ENCODE measurements at places on chromosomes 6 and 20.

DNA sequence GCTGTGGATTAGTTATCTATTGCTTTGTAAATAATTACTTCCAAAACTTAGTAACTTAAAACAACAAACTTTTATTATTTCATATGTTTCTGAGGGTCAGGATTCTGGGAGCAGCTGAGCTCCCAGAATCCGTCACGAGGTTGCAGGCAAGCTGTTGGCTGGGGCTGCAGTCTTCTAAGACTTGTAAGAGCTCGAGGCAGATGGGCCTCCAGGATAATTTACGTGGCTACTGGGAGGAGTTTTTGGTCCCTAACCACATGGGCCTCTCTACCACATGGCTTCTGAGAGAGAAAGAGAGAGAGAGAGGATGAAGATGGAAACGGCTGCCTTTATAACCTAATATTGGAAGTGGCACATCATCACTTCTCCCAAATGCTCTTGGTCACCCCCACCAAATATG, 64.9 kb upstream of the SULF2 start:
- no peak for DNase-seq

GRCh38 chr20:32907886-32908285, 49.2 kb downstream of the EFCAB8 start:
- no peak for DNase-seq

DNA sequence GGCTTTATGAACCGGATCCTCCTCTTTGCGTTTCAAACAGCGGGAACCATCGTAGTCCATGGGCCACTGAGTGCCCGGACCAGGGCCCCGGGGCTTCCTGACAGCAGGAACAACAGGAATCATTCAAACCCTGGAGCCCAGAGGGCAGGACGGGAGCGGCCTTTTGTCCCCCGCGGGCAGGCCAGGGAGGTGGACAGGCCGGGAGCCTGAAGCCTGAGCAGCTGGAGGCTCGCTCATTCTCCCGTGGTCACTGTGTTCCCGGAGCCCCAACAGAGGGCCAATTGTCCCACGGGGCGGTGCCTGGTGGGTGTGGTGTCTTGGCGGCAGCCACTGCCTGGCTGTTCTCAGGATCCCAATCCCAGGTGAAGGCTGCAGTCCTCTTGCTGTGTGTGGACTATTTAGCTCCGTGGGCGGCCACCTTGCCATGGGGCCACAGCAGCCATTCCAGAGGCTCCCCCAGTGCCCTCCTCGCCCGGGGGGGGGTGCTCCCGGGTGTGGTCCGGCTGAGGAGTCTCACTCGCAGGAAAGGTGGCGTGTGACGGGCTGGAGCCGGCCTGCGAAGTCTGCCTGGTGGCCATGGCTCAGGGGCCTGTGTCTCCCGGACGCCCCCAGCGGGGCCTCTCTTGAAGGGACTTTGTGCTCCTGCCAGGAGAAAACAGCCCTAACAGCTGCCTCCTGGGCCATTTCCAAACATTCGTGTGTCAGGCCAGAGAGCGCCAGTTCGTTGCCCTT, 77.2 kb upstream of the BHLHE23 start:
- no peak for DNase-seq

GRCh38 chr6:87444362-87444761, 28.4 kb upstream of the SLC35A1 start:
- no peak for DNase-seq

DNA sequence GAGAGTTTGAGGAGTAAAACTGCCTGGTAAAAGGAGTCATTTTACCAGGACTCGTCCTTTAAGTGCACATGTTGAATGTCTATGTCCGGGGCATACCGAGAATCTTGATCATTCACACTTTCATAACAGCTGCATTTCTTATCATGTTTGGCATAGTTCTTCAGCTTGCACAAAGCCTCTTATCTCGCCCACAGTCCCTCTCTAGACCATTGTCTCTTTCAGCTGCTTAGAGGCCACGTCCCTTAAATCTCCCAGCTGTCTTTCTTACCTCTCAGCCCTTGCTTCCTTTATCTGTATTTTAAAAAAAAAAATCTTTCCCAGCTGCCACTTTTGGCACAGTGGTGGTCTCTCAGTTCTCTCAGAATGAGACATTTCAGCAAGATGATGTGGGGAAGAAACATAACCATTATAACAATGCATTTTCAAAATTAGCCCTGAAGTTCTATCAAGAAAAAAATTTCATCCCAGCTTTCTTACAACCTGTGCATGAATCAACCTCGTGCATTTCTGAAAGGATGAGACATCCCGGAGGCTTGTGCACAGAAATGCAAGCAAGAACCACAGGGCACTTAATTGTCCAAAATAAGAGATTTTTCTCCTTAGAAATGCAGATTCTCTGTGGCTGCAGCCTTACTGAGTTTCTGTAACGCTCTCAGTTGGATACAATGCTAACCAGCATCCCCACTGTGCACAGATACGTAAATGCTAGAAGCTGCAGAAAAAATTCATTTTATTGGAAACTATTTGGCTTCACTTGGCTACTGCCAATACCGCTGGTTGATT, 24.2 kb downstream of the RBM24 start:
- no peak for DNase-seq

- DNase-seq = no peak
Measured at GRCh38 chr20:10522328-10522727, 87.2 kb downstream of the SLX4IP start.

- no peak for DNase-seq
Measured at GRCh38 chr6:169832247-169832948, 81.0 kb downstream of the ERMARD start.

GRCh38 chr20:59864726-59865125, 68.7 kb downstream of the SYCP2 start:
- DNase-seq = no peak

DNA sequence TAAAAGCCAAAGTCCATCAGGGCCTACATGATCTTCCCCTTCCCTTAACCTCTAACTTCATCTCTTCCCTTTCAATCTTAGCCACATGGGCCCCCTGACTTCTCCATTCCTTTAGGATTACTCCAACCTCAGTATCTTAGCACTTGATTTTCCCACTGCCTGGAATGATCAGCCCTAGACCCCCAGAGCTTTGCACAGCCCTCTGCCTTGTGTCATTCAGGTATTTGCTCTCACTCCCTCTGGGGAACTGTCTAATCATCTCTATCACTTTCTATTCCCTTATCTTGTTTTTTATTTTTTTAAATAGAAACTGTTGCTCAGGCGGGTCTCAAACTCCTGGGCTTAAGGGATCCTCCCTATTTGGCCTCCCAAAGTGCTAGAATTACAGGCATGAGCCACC, 13.3 kb upstream of the ZNFX1 start:
- DNase-seq = no peak

DNA sequence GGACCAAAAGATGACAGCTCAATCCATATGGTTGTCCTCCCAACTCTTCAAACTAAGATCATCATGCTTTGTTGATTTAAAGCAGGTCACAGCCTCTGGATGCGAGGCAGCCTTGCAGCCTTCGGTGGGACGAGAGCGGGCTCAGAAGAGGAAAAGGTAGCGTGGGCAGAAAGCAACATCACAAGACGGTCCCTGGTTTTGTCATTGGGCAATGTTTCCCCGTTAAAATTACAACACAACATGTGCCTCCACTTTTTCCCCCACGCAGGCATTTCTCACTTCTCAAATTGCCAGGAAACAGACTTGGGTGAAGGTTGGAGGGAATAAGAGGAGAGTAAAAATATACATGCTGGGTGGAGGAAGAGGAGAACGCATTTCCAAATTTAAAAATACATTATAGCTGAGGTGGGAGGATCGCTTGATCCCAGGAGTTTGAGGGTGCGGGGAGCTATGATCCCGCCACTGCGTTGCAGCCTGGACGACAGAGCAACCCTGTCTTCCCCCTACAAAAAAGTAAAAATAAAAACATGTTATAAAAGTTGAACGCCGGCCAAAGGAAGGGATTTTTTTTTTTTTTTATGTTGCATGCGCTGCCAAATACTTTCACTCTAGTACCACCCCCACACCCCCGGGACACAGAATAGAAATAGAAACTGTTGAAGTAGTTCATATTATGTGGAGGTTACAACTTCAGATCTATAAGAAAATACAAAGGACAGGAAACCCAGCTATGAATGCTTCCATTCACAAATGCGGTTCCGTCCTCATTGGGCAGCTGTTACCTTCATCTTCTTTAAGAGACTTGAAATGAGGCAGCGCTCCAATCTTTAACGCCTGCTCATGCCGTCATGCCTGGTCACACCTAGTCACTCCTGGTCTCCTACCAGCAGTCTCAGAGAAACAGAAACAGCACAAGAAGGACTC, 13.9 kb upstream of the NAA20 start:
- no peak for DNase-seq

DNA sequence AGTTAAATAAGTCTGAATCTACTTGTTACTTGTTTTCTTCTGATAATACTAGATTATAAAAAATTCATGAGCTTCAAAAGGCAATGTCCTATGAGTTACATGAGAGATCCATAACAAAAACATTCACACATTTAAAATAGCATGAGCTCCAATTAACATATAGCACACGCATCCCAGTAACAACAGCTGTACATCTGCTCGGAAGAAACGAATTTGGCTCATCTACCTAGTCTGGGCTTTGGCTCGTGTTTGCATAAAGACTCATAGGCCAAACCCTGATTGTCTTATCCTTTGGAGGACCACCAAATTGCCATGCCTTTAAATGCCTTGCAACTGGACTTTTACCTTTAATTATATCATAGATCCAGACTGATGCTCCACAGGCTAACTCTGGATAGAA, 259.7 kb upstream of the CHD6 start:
- no peak for DNase-seq

GRCh38 chr6:108651340-108652227, 90.9 kb downstream of the FOXO3 start:
- no peak for DNase-seq

- no peak for DNase-seq
Measured at GRCh38 chr6:105212587-105212986, 32.8 kb upstream of the POPDC3 start.

DNA sequence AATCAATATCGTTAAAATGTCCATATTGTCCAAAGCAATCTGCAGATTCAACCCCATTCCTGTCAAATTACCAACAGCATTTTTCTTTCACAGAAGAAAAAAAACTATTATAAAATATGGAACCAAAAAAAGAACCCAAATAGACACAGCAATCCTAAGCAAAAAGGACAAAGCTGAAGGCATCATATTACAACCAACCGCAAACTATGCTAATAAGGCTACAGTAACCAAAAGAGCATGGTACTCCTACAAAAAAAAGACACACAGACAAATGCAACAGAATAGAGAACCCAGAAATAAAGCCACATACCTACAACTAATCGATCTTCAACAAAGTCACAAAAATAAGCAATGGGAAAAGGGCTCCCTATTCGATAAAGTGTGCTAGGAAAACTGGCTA, 49.2 kb downstream of the RNGTT start:
- DNase-seq = no peak

DNA sequence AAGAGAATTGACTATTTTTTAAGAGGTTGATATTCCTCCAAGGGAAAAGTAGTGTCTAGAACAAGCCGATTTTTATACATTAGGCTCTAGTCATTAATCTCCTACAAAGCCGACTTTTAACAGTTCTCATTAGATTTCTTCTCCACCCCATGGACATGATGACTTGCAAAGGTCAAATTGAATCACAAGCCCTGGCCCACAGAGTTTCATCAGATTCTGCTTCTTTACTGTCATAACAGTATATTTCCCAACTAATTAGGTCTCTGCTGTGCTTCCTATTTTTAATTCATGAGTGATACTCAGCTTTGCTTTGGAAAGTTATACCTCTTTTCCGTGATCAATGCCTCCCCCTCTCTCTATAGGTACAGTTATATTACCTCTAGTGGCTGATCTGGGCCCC, 90.6 kb upstream of the ADGRB3 start:
- DNase-seq = no peak

DNA sequence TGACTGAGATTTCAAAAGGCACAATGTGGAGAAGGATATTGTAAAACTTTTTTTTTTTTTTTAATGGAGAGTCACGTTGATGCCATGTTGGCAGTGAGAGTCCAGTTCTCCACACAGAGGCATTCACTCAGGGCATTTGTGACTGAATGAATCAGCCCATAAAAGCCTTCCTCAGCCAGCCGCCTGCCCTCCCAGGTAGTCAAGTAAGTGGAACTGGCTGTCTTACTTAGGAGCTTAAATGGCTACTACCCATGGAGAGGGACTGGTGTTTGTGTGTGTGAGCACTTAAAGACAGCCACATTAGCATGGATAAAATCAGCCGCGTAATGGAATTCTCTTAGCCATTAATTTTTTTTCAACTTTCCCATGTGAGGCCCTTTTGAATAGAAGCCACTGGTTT, 12.6 kb downstream of the AAR2 start:
- no peak for DNase-seq

DNA sequence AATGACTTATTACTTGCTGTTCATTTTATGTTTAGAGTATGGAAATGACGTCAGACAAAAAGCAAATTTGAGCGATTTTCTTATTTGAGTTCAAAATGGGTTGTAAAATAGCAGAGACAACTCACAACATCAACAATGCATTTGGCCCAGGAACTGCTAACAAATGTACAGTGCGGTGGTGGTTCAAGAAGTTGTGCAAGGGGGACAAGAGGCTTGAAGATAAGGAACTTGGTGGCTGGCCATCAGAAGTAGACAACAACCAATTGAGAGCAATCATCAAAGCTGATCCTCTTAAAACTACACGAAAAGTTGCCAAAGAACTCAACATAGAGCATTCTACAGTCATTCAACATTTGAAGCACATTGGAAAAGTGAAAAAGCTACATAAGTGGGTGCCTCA, 43.8 kb downstream of the REV3L start:
- no peak for DNase-seq

DNA sequence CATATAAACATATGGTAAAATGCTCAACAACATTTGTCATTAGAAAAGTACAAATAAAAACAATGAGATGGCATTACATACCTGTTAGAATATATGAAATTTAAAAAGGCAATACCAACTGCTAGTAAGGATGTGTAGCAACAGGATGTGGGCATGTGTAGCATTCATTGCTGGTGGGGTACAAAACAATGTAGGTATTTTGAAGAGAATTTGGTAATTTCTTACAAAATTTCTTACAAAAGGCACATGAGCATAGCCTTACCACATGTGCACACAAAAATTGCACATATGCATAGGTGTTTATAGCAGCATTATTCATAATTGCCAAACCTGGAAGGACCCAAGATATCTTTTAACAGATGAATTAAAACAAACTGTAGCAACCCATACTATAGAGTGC, 1355.1 kb upstream of the CITED2 start:
- DNase-seq = no peak

DNA sequence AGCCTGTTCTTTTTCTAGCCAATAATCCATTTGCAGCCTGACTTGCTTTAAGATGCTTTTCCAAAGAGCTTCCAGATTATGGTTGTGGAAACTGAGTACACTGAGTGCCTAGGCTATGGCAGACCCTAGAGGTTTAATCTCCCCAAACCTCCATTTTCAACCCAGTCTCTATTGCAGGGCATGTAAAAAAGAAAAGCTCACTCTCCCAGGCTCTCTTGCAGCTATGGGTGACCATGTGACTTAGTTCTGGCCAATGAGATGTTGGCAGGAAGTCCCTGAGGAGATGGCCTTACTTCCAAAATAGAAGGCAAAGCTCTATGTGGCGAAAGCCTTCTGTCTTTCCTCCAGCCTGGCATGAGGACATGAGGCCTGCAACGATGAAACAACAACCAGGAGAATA, 3.8 kb downstream of the PDRG1 start:
- DNase-seq = no peak

GRCh38 chr6:163983679-163984078, 569.2 kb downstream of the QKI start:
- no peak for DNase-seq
